ENCODE measurements at places on chromosomes 2 and 18.

- DNase-seq, result no peak
These were observed 36.3 kb downstream of the EVA1A start for GRCh38 chr2:75524276-75524911.

GRCh38 chr2:58798676-58799208, 557.6 kb upstream of the FANCL start:
- no peak for DNase-seq

GRCh38 chr2:235988271-235989015, 179.7 kb downstream of the GBX2 start:
- DNase-seq, result no peak

- no peak for DNase-seq
These were observed 68.8 kb downstream of the DOK6 start for GRCh38 chr18:69469444-69469919.

- DNase-seq, result no peak
These were observed 196.9 kb downstream of the INO80D start for GRCh38 chr2:205889114-205889513.

GRCh38 chr2:49924044-49924817, 769.9 kb upstream of the FSHR start:
- DNase-seq, result no peak

- DNase-seq, result no peak
These were observed 38.5 kb downstream of the TRAF3IP1 start for GRCh38 chr2:238358769-238359168.
